ENCODE measurements at places on chromosomes 11 and 22.

DNA sequence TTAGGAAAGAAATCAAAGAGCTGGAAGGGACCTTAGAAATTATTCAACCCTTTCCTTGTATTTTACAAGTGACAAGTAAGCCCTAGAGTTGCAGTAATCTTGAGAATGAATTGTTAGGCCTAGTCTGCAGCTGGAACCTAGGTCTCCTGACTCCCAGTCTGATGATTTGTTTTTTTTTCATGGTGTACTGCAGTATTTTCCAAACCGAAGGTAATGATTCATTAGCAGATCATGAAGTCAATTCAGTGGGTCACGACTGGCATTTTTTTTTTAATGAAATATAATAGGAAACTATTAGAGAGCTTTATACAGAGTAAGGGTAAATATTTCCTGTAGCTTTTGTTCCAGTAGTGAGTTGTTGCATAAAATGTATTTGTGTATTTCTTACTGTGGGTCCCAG is 42.8 kb downstream of the EXT2 start:
- DNase-seq = no peak

DNA sequence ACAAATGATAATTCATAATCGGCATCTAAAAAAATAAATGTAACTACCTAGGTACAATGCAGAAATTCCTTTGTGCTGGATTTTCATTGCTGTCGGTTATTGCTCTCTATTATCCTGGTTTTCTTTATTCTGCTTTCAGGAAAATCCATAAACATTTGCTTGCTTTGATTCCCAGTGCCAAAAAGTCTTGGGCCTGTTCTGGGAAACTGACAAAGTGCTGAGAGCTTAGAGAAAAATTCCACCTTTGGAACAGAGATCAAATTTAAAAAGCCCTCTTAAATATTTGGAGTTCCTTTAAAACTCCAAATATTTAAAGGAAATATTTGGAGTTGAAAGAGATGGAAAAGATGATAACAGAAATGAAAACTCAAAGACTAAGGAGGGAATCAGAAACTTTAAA is 87.3 kb upstream of the ZBED5 start:
- no peak for DNase-seq

DNA sequence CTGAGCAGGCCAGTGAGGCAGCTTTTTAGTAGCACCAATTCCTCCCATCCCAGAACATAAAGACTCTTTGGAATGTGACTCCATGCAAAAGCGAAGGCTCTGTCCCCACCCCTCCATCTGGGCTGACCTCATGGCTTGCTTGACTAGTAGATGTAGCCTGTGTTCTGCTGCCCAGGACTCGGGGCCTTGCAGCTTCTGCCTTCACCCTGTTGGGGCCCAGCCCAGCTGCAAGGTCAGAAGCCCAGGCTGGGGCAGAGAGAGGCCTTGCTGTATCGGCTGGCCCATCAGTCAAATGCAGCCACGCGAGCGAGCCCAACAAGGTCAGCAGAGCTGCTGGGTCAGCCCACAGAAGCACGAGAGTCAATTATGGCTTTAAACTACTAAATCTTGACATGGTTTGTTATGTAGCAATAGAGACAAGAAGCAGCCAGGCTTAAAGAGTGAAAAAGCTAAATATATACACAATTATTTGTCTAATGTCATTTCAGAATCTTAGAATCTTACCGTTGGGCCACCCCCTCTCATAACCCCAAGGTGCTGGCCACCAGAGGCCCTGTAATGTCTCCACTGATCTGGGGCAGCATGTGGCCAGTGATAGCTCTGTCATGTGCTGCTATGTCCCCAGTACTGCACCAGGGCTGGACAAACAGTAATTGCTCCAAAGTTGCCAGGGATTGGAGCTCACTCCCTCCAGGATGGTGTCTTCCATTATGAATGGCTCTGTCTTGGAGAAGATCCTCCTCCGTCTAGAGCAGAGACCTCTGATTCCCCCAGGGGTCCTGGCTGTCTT is 10.4 kb upstream of the WNT11 start:
- no peak for DNase-seq

GRCh38 chr11:133955081-133955891 is 1.5 kb downstream of the IGSF9B start:
- DNase-seq = no peak

DNA sequence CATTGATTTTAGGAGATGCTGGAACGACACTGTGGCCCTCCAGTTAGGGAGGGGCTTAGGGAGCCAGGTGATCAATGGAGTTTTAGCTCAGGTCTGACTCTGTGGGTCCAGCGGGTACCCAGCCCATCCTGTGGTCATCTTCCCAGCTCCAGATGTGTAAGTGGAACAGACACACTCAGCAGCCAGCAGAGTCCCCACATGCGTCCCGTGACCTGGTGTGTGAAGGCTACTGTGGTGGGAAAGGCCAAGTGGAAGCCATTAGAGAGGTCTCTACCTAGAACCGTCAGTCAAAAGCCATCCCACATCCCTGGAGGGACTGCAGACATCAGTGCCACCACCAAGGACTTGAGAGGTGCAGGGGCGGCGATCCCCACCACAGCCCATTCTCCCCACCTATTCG is 19.9 kb upstream of the CD81 start:
- no peak for DNase-seq

GRCh38 chr11:66340596-66341501 is 4.1 kb downstream of the BRMS1 start:
- no peak for DNase-seq

DNA sequence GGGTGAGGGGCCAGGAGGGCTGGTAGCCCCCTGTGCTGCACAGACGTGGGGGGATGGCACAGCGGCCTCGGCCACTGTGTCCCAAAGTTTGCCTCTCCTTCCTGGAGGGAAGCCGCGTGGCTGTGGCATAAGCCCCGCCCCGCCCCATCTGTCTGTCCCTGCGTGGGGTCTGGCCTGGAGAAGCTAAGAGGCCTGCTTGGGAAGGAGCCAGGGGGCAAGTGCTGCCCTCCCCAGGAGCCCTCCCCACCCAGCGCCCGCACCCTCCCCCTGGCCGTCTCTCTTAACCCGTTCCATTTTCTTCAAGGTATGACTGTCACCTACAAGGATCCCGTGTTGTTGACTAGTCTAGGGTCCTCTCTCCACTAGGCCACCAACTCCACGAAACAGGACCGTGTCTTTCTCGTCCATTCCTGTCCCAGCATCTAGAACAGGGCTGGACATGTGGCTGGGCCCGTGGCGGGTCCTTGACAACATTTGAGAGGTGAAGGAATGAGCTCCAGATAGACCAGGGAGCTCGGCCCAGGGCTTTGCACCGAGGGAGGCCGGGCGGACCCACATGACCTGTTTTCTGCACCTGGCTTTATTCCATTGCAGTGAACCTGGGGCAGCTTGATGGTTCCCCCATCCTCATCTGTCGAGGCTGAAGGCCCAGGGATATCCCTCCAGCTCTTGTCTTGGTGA is 428.0 kb downstream of the TBC1D22A start:
- no peak for DNase-seq

- DNase-seq = no peak
Observed at GRCh38 chr11:96075532-96075959, 151.6 kb upstream of the MTMR2 start.

DNA sequence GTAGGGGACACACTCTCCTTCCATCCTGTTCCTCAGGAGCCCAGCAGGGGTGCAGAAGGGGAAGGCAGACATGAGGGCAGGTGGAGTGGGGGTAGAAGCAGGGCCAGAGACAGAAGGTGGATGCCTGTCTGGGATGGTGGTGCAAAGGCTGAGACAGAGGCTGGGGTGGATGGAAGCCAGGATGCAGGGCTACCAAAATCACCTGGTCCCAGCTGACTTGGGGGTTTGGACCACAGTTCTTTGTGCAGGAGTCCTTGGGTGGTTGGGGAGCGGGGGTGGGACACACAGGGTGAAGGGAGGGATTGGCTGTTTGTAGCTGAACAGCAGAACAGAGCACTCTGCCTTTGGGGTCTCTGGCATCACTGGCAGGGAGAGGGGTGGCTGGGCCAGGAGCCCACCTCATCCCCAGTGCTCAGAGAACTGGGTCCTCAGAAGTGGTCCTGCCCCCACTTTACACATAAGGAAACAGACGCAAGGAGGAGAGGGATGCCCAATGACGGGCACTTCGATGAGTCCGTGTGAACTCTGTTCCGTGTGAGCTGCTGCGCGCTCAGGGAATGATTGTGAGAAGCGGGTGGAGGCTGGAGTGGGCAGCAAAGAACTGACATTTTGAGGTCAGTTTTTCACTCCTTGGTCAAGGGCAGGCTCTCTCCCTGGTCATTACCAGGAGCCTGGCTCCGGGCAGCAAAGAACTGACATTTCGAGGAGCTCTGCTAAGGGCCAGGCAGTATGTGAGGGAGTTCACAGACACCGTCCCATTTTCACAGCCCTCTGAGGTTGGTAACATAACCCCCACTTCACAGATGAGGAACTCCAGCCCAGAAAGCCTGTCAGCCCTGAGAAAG is 1.9 kb downstream of the TAGLN start:
- DNase-seq = no peak

GRCh38 chr22:44003405-44004103 is 20.5 kb upstream of the PARVB start:
- no peak for DNase-seq

GRCh38 chr11:35127619-35128018 is 11.4 kb upstream of the CD44 start:
- no peak for DNase-seq

DNA sequence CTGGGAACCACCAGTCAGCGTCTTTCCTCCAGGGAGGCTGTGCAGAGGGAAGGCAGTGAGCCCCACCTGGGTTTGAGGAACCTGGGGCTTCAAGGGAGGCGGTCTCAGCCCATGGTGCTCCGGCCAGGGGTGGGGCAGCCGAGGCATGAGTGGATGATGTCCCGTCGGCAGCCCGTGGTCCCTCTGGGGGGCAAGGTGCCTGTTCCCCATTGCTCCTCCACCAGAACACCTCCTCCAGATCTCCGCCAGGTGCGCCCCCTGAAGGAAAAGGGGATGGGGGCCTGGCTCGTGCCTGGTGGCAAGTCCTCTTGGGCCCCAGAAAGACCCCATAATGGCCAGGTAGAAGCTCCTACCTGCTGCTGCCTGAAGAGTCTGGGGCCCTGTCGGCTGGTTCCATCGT is 94.1 kb downstream of the KCNQ1 start:
- no peak for DNase-seq

All from stimulated activated CD4-positive, alpha-beta T cell treated with anti-CD3 and anti-CD28 coated beads, Interleukin-15, amount 100 ng/mL, for 1 hour (primary cell).